Activated T-cell treated with anti-CD3 and anti-CD28 coated beads, Interleukin-2, amount 50 U/mL, for 72 hours (primary cell): ENCODE measurements at places on chromosomes 2 and 18. TPM values are rescaled to one million over a fixed set of nuclear protein-coding genes. Genes with fewer than 3 reads are reported as not detected.

The HOXD13 gene
- total RNA-seq, result not detected

- no peak overlapping the region for H3K27ac ChIP-seq
- H3K4me3 ChIP-seq, result no peak overlapping the region
- no peaks in the 10 kb centered on the region for H3K27me3 ChIP-seq
- no peak for DNase-seq
- H3K4me1 ChIP-seq, result no peaks in the 10 kb centered on the region
Observed at GRCh38 chr2:67854798-67855197, 208.0 kb downstream of the C1D start.

DNA sequence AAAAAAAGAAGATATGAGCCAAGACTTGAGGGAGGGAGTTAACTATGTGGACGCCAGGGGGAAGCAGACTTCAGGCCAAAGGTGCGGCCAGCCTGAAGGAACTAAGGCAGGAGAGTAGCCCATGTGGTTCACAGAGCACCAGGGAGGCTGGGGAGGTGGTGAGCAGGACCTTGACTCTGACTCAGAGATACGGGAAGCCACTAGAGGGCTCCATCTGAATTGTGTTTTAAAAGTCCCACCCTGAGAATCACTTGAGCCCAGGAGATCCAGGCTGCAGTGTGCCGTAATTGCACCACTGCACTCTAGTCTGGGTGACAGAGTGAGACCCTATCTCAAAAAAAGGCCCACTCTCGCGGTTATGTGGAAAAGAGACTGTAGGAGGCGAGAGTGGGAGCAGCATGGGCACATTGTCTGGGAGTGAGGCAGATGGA, 12.3 kb downstream of the CEP192 start:
- no peaks in the 10 kb centered on the region for H3K27me3 ChIP-seq
- H3K36me3 ChIP-seq, result peaks cover 14% of the 10 kb centered on the region
- no peak overlapping the region for H3K27ac ChIP-seq
- H3K4me1 ChIP-seq, result peaks cover 14% of the 10 kb centered on the region
- no peak overlapping the region for H3K4me3 ChIP-seq

- no peaks in the 10 kb centered on the region for H3K36me3 ChIP-seq
- no peak overlapping the region for H3K4me3 ChIP-seq
- H3K27ac ChIP-seq, result no peak overlapping the region
- no peaks in the 10 kb centered on the region for H3K4me1 ChIP-seq
Observed at GRCh38 chr2:19751631-19752030, 150.2 kb downstream of the TTC32 start.

The GKN2 gene
- not detected for total RNA-seq

- DNase-seq, result peak; percentile 92
- H3K27me3 ChIP-seq, result no peaks in the 10 kb centered on the region
- peak within 1 kb of the TSS; percentile 95 for H3K4me3 ChIP-seq
- peaks cover 7% of the 10 kb centered on the region for H3K36me3 ChIP-seq
- peak within 1 kb of the TSS; percentile 98 for H3K27ac ChIP-seq
Observed at GRCh38 chr2:206765242-206766056, at the start of the genes FASTKD2 and MDH1B. TSS of gene FASTKD2 (plus strand) at chr2:206765606. CDS start at chr2:206766694, 1,088 bp downstream. TSS of gene MDH1B (minus strand) at chr2:206765328. CDS start at chr2:206765271, 57 bp downstream.

The ALPG gene
- total RNA-seq, result not detected

- no peak overlapping the region for H3K4me3 ChIP-seq
- no peaks in the 10 kb centered on the region for H3K4me1 ChIP-seq
- H3K36me3 ChIP-seq, result no peaks in the 10 kb centered on the region
- peaks cover 5% of the 10 kb centered on the region for H3K27me3 ChIP-seq
Observed at GRCh38 chr18:1015777-1016176, 111.1 kb downstream of the ADCYAP1 start.

DNA sequence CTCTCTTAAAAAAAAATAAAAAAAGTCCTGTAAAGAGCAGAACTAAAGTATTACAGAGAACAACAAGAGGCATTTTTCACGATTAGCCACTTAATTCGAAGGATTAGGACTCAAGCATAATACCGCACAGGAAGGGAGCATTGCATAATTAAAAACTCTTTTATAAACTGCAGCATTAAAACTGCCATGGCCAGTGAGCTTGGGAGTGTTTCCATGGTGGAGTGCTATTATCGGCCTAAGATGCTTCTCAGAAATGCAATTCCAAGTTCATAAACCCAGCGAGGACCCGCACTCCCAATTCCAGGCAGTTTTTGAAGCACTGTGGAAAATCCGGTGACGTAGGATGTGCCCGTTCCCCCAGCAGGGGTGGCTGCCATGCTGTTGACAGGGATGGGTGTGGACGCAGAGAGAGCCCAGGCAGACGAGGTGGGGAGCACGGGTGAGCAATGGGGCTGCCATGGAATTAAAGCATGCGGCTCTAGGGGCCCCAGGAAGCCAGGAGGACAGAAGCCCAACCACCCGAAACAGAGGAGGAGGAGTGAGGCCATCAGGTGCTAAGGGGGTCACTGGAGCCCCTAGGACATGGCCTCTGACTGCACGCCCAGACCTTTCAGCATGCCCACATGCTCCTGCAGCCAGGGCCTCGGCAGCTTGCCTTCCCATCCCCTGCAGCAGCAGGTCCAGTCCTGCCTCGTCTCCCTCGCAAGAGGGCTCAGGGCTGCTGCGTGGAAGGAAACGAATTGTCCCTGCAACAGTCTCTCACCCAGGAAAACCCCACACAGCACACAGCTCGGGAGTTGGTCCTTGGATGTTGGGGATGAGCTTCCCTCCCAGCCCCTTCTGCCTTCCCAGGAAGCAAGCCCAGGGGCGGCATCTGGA, 233.4 kb downstream of the NDUFA10 start:
- H3K4me3 ChIP-seq, result no peak overlapping the region
- H3K36me3 ChIP-seq, result no peaks in the 10 kb centered on the region
- DNase-seq, result no peak
- no peaks in the 10 kb centered on the region for H3K27me3 ChIP-seq
- no peaks in the 10 kb centered on the region for H3K4me1 ChIP-seq
- H3K27ac ChIP-seq, result no peak overlapping the region

DNA sequence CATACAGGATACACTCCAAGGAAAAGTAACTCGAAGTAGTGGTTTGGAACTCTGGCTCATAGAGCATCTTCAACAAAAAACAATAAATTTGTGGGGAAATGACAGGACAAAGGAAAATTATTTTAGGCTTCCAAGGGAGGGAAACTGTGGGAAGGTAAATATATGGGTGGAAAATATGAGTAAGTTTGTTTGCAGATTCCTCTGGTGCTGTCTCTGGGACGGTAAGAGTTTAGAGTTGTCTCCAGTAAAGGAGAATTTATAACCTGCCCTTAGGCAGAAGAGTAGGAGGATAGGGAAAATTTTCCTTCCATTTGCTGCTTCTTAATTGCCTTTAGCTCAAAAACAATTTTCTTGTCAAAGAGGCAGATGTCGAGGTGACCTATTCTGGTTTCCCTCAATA, 19.3 kb downstream of the HNMT start:
- no peaks in the 10 kb centered on the region for H3K4me1 ChIP-seq
- H3K4me3 ChIP-seq, result no peak overlapping the region
- H3K27me3 ChIP-seq, result no peaks in the 10 kb centered on the region
- no peaks in the 10 kb centered on the region for H3K36me3 ChIP-seq

- H3K36me3 ChIP-seq, result no peaks in the 10 kb centered on the region
- DNase-seq, result no peak
- H3K27ac ChIP-seq, result no peak overlapping the region
- no peaks in the 10 kb centered on the region for H3K27me3 ChIP-seq
- no peak overlapping the region for H3K4me3 ChIP-seq
Observed at GRCh38 chr18:11808001-11808855, 43.0 kb upstream of the CHMP1B start.

GRCh38 chr2:209960676-209961630, 41.5 kb upstream of the RPE start:
- H3K27ac ChIP-seq, result no peak overlapping the region
- no peaks in the 10 kb centered on the region for H3K27me3 ChIP-seq
- no peak overlapping the region for H3K4me3 ChIP-seq
- no peaks in the 10 kb centered on the region for H3K4me1 ChIP-seq

DNA sequence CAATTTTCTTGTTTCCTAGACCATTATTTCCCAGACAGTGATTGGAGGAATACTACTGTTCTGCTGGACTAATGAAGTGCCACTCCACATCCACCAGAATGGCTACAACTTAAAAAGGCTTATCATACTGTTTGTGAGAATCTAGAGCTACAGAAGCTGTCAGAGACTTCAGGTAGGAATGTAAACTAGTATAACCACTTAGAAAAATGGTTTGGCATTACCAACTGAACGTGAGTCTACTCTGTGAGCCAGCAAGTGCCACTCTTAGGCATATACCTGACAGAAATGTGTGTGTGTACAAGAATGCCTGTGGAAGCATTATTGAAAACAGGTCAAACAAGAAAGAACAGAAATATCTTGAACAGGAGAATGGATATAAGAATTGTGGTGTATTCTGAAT, 4.2 kb upstream of the SCN3A start:
- H3K27me3 ChIP-seq, result no peaks in the 10 kb centered on the region
- DNase-seq, result no peak
- no peak overlapping the region for H3K4me3 ChIP-seq
- no peaks in the 10 kb centered on the region for H3K36me3 ChIP-seq

The ACOXL gene
- total RNA-seq, result 0.19 TPM

- no peaks in the 10 kb centered on the region for H3K36me3 ChIP-seq
- DNase-seq, result no peak
- H3K4me1 ChIP-seq, result peaks cover 5% of the 10 kb centered on the region
- no peak overlapping the region for H3K4me3 ChIP-seq
- H3K27ac ChIP-seq, result no peak overlapping the region
Observed at GRCh38 chr2:8502316-8502715, 179.5 kb upstream of the ID2 start.

DNA sequence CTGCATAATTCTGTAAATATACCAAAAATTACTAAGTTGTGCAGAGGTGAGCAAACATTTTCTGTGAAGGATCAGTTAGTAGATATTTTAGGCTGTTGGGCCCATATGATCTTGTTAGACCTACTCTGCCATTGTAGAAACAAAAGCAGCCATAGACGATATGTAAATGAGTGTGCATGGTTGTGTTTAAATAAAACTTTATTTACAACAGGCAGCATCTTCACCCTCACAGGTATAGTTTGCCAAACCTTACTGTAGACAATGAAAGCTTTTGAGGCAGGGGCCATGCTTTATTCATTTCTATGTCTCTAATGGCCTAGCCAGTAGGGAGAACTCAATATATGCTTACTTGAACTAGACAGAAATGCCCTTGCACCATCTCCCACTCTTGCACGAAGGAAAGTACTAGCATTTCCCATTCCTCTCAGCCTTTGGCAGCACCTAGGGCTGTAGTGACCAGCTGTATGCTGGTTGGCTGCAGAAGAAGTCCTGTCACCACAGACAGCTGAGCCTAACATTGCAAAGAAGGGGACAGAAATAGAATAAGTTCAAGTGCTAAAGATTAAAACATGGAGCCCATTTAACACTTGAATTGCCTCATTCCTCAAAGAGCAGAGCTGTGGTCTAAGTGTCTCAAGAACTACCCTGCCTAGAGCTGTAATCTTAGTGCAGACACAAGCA, 305.1 kb upstream of the MGAT5 start:
- no peak overlapping the region for H3K27ac ChIP-seq
- no peaks in the 10 kb centered on the region for H3K4me1 ChIP-seq
- peaks cover 12% of the 10 kb centered on the region for H3K27me3 ChIP-seq
- H3K36me3 ChIP-seq, result no peaks in the 10 kb centered on the region
- no peak overlapping the region for H3K4me3 ChIP-seq

- no peak for DNase-seq
- no peak overlapping the region for H3K27ac ChIP-seq
- peaks cover 3% of the 10 kb centered on the region for H3K27me3 ChIP-seq
- no peaks in the 10 kb centered on the region for H3K36me3 ChIP-seq
- H3K4me3 ChIP-seq, result no peak overlapping the region
- no peaks in the 10 kb centered on the region for H3K4me1 ChIP-seq
Observed at GRCh38 chr18:8584798-8585197, 24.4 kb upstream of the RAB12 start.

DNA sequence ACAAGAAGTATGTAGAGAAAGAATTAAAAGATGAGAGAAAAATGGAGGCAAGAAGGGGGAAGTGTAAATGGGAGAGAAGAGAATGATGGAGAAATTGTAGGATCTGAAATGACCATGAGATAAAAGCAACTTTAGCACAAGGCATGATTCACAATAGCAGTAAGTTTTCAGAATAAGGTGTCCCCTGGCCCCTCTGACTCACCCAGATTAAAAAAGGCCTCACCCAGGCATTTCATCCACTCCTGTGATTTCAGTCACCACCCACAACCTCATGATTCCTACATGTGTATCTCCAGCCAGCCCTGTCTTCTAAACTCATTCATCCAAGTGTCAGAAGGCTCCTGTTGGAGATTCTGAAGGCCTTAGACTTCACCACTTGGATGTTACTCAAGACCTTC, 56.6 kb downstream of the SP100 start:
- peak overlapping the region; percentile 60 for H3K4me3 ChIP-seq
- peaks cover 26% of the 10 kb centered on the region for H3K36me3 ChIP-seq
- DNase-seq, result peak; percentile 70
- H3K27me3 ChIP-seq, result no peaks in the 10 kb centered on the region

DNA sequence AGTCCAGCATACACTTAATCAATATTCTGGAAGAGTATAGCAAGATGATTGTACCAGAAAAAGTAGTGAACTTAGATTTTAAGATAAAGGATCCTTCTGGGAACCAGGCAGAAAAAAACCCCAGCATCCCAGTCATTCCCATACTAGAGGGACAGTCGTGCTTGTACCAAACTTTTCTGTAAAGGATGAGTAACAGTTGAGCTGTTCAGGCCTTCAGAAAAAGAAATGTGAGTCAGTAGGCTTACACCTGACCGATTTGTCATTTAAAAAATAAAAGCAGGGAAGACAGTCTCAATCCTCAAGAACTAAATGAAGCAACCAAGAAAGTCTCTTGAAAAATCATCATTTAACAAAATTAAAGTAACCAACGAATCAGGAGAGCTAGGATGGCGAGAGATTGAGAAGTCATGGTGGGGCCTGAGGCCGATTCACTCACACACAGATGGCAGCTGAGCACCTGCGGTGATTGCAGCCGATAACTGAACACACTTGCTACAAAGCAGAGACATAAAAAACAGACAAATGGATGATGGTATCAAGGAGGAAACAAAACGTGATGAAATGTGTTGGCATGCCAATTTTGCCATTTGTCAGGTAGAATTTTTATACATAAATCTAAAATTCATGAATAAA, 170.0 kb upstream of the ALKAL2 start:
- DNase-seq, result no peak
- H3K4me3 ChIP-seq, result no peak overlapping the region
- H3K27me3 ChIP-seq, result peaks cover 63% of the 10 kb centered on the region
- peak overlapping the region; percentile 67 for H3K27ac ChIP-seq
- peaks cover 2% of the 10 kb centered on the region for H3K36me3 ChIP-seq
- H3K4me1 ChIP-seq, result peaks cover 56% of the 10 kb centered on the region

GRCh38 chr2:99662761-99663341, 173.0 kb upstream of the REV1 start:
- H3K27me3 ChIP-seq, result no peaks in the 10 kb centered on the region
- no peak overlapping the region for H3K27ac ChIP-seq
- no peaks in the 10 kb centered on the region for H3K4me1 ChIP-seq
- H3K36me3 ChIP-seq, result no peaks in the 10 kb centered on the region

DNA sequence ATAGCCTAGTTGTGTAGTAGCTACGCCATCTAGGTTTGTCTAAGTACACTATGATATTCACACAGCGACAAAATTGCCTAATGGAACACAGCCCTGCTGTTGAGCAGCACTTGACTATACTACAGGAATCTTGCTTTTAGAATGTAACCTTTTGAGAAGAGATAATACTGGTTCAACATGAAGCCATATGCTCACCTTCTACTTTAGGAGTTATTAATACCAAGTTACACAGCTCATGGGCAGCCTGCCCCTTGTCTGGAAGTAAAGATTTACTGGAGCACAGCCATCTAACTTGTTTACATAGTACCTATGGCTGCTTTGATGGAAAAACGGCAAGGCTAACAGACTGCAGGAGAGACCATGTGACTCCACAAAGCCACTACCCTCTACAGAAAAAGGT, 174.8 kb downstream of the DYM start:
- H3K4me1 ChIP-seq, result no peaks in the 10 kb centered on the region
- H3K27me3 ChIP-seq, result no peaks in the 10 kb centered on the region
- no peak overlapping the region for H3K27ac ChIP-seq
- H3K36me3 ChIP-seq, result peaks cover 12% of the 10 kb centered on the region
- DNase-seq, result no peak
- no peak overlapping the region for H3K4me3 ChIP-seq
